ENCODE measurements at places on chromosomes 5 and 9. TPM values are rescaled to one million over a fixed set of nuclear protein-coding genes. Genes with fewer than 3 reads are reported as not detected.

DNA sequence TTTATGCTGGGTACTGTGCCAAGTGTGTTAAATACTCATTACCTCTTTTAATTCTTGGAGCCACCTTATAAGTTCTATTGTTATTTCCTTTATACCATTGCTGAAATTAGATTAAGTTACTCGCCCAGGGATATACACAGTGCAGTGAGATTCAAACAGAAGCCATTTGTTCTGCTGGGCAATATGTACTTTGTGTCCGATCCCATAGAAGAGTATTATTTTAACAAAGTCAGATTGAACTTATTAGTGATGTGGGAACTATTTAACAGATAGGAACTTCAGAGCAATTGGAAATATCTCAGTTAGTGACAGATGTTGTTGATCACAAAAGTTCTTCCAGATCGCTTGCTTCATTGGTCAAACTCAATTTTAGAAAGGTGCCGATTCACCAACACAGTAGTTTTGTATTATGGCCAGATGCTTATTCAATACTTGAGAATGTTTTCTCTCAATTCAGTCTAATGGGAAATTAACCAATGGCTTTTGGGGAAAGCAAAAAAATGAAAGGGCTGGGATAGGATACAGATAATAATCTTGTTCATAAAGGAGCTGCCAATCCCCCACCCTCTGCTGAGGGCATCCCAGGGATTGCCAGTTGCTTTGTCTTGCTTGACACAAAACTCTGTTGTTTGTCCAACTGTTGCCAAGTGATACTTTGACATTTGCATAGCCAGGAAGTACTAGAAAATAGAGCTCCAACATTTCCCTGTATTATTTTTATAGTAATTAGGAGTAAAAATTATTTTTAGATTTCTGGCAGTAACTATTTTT lies 94.8 kb upstream of the SEMA6A start:
- no peaks in the 10 kb centered on the region for H3K36me3 ChIP-seq
- no peak for DNase-seq
- no peak overlapping the region for H3K4me3 ChIP-seq
- H3K4me1 ChIP-seq: peaks cover 40% of the 10 kb centered on the region

- DNase-seq: no peak
- no peaks in the 10 kb centered on the region for H3K27me3 ChIP-seq
- no peak overlapping the region for H3K4me3 ChIP-seq
- no peaks in the 10 kb centered on the region for H3K4me1 ChIP-seq
- H3K36me3 ChIP-seq: no peaks in the 10 kb centered on the region
- no peak overlapping the region for H3K27ac ChIP-seq
Observed at GRCh38 chr9:86891091-86891490, 56.2 kb downstream of the GAS1 start.

DNA sequence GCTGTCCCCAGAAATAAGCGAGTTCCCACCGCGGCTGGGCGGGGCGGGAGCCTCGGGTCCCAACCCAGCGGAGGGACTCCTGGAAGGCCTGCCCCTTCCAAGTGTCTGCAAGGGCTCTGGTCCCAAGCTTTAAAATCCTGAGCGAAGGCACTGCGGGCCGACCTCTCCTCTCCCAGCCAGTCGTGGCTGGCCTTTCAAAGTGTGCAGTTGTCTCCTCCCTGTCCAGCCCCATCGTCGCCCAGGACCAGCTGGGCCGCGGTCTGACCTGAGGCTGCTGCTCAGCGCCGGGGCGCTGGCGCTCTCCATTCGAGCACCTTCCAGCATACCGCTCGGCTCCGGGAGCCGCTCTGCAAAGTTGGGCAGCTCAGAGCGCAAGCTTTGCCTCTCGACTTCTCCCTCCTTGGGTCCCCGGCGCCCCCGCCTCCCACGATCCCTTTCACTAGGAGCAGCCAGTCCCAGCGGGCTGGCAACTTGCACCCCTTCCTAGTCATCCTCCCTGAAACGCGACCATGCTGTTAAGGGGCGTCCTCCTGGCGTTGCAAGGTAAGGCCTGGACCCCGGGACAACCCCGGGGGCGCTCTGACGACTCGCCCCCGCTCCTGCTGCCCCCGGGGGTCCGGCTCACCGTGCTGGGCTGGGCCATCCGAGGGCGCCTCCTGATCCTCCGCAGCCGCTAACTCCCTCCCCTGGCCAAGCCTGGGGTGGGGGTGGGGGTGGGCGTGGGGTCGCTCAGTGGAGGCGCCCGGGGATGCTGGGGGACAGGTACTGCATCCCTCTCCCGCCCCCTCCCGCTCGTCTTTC lies at the start of gene MAMDC2:
Gene MAMDC2, plus strand, starts transcription at position 160 of the 801 bp plus-strand sequence. Its CDS starts 350 bp downstream, at position 510.
- H3K4me1 ChIP-seq: no peaks in the 10 kb centered on the region
- H3K4me3 ChIP-seq: no peak within 1 kb of the TSS
- no peaks in the 10 kb centered on the region for H3K36me3 ChIP-seq

GRCh38 chr9:70579686-70580085 lies 165.2 kb upstream of the KLF9 start:
- DNase-seq: no peak
- no peak overlapping the region for H3K27ac ChIP-seq
- H3K36me3 ChIP-seq: no peaks in the 10 kb centered on the region

GRCh38 chr9:65409471-65409980 lies 124.5 kb upstream of the FOXD4L5 start:
- H3K27ac ChIP-seq: no peak overlapping the region
- H3K4me3 ChIP-seq: no peak overlapping the region
- no peaks in the 10 kb centered on the region for H3K36me3 ChIP-seq
- no peaks in the 10 kb centered on the region for H3K4me1 ChIP-seq
- H3K27me3 ChIP-seq: no peaks in the 10 kb centered on the region

DNA sequence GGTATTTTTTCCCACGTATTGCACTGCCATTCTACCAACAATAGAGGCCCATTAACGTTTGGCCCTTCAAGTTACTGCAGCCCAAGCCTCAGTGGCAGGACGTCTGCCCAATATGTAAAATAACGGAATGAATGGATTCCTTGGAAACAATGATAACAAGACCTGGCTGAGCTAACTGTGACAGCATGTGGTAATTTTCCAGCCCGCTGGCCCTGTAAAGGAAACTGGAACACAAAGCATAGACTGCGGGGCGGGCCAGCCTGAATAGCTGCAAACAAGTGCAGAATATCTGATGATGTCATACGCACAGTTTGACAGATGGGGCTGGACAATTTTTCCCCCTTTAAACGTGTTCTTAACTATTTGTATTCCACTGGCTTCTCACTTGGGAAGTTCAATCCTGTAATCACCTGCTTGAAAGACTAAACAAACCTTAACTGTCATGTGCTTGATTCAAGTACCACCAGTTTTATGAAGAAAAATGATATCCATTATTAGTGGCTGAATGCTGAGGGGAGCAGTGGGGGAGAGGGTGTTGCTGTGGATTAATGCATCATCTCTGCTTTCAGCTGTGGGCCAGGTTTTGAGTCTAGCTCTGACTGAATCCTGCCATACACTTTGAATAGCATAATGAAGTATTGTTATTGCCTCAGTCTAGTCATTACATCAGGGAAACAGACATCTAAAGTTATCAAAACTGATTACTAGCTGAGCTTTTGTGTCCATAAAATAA lies 323.9 kb downstream of the TMEM161B start:
- H3K27me3 ChIP-seq: no peaks in the 10 kb centered on the region
- H3K4me1 ChIP-seq: no peaks in the 10 kb centered on the region
- H3K27ac ChIP-seq: no peak overlapping the region

DNA sequence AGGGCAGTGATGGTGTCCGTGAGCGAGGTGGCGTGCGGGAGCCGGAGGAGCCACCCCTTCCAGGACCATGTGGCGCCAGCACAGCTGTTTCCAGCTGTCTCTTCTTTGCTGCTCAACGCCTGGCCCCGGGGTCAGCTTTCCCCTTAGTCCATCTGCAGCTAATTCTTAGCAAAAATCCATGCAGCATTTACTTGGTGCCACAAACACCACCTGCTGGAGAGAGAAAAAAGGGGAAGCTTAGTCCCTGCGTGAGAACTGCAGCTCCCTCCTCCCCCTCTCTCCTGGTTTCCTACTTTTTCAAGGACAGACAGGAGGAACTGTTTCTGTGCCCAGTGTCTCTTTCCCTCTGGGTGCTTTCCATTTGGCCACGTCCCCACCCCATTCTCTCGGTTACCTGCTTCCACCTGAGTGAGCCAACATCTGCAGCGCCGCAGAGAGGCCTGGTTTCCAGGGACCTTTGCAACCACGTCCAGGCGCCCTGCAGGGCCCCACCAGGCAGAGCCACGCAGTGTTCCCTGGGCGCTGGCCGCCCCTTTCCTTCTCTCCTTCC lies 3.4 kb downstream of the SLC6A19 start:
- no peak for DNase-seq
- H3K27ac ChIP-seq: no peak overlapping the region
- no peaks in the 10 kb centered on the region for H3K27me3 ChIP-seq

- H3K4me3 ChIP-seq: no peak overlapping the region
- no peaks in the 10 kb centered on the region for H3K36me3 ChIP-seq
Observed at GRCh38 chr5:42270771-42271170, 152.5 kb upstream of the GHR start.

DNA sequence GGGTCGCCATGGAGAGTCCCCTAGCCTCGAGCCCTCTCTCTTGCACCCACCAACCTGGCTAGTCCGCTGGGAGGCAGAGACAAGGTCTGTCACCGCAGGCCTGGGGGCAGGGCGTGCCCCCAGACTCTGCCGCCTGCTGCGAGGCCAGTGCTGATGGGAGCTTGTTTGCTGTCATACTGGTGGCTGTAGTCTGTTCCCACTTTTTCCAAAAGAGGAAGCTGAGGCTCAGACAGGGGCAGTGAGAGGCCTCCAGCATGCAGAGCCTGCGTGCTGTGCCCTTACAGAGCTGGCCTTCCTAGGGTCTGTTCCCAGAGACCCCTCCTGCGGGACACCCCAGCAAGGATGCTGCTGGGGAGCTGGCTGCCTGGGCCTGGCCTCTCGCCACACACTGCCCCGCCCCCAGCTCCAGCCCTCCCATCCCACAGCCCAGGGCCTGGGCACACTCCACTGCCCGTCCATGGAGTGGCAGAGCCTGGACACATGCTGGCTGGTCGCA lies 21.0 kb upstream of the SUSD3 start:
- H3K27ac ChIP-seq: no peak overlapping the region
- no peaks in the 10 kb centered on the region for H3K27me3 ChIP-seq
- H3K4me3 ChIP-seq: no peak overlapping the region
- peaks cover 9% of the 10 kb centered on the region for H3K4me1 ChIP-seq
- DNase-seq: no peak

DNA sequence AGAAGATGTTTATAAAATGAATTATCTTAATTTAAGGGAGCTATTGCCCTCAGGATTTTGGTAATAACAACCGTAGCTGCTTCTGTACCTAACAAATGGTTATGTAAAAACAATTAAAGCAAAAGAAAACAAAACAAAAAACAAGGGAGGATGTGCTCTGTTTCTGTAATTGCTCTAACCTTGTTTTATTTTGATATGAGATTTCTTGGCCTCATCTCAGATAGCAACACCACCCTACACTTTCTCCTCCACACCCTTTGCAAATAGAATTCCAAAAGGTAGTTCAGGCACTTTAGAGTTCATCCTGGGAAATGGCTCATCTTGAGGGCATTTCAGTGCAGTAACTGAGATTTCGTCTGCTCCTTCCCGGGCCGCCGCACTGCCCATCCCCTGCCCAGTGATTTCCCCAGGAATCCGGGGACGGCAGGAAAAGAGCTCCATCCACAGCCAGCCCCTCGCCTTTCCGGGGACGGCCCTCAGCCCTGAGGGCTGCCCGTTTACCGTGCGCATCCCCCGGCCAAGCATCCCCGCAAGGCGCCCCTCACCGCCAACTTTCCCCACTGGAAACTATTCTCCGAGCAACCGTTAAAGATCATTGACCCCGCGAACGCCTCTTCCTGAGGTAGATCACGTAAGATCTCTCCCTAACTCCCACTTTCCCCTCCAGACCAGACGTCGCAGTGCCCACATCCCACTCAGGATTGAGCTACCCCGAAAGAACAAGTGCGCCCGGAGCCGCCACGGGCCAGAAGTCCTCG lies 1.2 kb downstream of the FNBP1 start:
- H3K4me3 ChIP-seq: peak overlapping the region; percentile 95
- H3K4me1 ChIP-seq: peaks cover 24% of the 10 kb centered on the region
- no peak for DNase-seq
- H3K36me3 ChIP-seq: no peaks in the 10 kb centered on the region
- H3K27me3 ChIP-seq: no peaks in the 10 kb centered on the region

GRCh38 chr5:106964132-106964531 lies 706.6 kb downstream of the EFNA5 start:
- no peak overlapping the region for H3K27ac ChIP-seq
- DNase-seq: no peak
- H3K4me3 ChIP-seq: no peak overlapping the region
- no peaks in the 10 kb centered on the region for H3K36me3 ChIP-seq
- H3K4me1 ChIP-seq: no peaks in the 10 kb centered on the region
- no peaks in the 10 kb centered on the region for H3K27me3 ChIP-seq

DNA sequence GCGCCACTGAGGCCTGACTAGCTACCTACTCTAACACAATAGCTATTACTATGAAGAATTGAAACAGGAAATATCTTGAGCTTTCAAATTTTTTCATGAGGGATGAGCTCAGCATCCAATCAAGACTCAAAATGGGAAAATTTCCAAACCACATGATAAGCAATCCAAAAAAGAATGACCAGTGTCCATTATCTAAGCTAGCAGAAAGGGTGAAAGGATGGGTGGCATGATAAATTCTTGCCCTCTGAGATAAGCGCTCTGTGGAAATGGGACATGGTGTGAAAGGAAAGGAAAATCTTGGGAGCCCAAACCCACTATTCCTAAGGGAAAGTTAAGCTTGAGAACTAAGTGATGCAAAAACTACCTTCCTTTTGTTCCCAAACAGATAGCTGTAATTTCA lies 170.2 kb upstream of the NREP start:
- no peak overlapping the region for H3K27ac ChIP-seq
- no peaks in the 10 kb centered on the region for H3K4me1 ChIP-seq
- no peaks in the 10 kb centered on the region for H3K27me3 ChIP-seq
- no peak overlapping the region for H3K4me3 ChIP-seq
- DNase-seq: no peak

DNA sequence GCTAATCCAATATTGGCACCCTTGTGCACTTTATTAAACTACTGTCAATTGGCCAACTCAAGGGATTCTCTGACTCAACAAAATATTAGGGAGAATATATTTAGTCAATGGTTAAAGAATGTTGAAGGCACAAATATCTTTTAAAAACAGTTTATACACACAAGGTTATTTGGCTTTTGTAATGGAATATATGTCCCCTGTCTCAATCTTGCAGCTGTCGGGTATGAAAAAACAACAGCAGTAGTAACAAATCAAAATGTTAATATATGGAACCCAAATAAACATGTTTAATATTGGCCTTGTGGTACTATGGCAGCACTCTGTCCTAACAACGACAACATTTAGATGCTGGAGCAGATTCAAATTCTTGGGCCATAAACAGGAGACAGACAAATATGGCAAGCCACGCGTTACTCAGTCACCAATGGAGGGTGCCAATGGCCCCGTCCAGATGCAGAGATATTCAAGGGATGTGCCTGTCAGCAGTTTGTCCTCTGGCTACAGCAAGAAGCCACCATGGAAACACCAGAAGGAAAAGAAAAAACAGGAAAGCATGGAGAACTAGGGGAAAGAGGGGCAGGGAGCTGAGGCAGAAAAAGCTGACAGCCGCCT lies 342.0 kb downstream of the NDUFS4 start:
- no peak overlapping the region for H3K4me3 ChIP-seq
- no peaks in the 10 kb centered on the region for H3K4me1 ChIP-seq
- no peaks in the 10 kb centered on the region for H3K36me3 ChIP-seq
- no peak for DNase-seq
- H3K27ac ChIP-seq: no peak overlapping the region

DENND1A gene
- 46.7 TPM for total RNA-seq

SHB gene
- total RNA-seq: 6.2 TPM

HACD4 gene
- total RNA-seq: 5.8 TPM

SLC28A3 gene
- 0.13 TPM for total RNA-seq

TEK gene
- total RNA-seq: not detected

COQ4 gene
- total RNA-seq: 39.4 TPM

POLR3G gene
- 18.4 TPM for total RNA-seq

FCHO2 gene
- total RNA-seq: 0.11 TPM

PPP6C gene
- 41.2 TPM for total RNA-seq
